ENCODE measurements at places on chromosomes 7 and 10.
A peak's percentile ranks its signal among the peaks of the same experiment; 100 is the strongest.

GRCh38 chr7:130887957-130888371 lies 154.0 kb upstream of the KLF14 start:
- DNase-seq, result no peak

GRCh38 chr10:112988839-112989406 lies 38.9 kb downstream of the TCF7L2 start:
- DNase-seq, result no peak

DNA sequence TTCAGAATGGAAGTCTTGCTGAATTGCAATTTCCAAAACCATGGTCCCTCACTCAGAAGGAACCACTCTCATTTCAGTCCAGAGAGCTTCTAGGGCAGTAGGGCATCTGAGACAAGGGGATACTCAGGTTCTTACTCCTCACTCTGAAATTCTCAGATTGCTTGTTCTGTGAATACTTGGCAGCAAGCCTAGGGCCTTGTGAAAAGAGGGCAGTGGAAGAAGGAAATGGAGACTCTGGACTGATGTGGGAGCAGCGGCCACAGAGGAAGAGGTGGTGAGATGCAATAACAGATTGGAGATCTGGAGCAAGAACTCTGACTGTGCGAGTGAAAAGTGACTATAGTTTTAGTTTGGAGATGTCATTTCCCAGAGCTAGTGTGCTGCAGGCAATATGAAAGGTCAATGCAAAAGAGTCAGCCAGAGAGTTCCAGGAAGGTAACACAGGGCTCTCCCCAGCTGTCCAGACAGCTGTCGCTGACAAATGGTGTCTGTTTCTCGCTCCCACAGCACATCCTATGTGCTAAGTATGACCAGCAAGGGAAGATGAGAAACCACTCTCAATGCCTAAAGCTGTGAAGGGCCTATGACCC lies 291.6 kb upstream of the KIAA1217 start:
- no peak for DNase-seq

GRCh38 chr10:31000071-31000782 lies 31.4 kb downstream of the ZNF438 start:
- no peak for DNase-seq

- DNase-seq, result no peak
Measured at GRCh38 chr10:32946108-32946507, 11.9 kb downstream of the ITGB1 start.

- no peak for DNase-seq
Measured at GRCh38 chr10:125936331-125936730, 40.0 kb downstream of the FANK1 start.

- no peak for DNase-seq
Measured at GRCh38 chr10:7956508-7956907, 98.0 kb upstream of the GATA3 start.

DNA sequence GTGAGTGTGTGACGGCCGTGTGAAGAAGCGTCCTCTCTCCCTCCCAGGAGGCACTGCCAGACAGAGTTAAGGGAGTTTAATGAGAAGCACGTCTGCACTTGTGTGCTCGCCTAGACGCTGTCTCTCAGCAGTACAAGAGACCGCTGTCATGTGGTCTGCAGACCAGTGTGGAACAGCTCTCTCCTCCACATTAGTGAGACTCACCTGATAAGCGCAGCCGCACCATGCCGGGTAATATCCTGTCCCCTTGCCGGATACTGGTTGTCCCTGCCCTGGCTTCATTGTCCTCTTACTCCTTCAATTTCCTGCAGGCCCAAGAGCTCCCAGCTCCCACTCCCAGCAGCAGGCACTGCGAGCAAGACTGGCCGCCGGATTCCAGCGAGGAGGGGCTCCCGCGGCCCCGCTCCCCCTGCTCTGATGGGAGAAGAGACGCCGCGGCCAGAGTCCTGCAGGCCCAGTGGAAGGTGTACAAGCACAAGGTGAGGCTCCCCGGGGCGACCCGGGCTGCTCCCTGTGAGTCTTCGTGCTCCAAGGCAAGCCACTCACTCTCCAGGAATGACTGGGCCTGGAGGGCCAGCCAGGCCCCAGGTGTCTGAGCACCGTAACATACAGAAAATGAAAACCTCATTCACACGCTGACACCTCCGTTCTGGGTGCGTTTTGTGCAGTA lies 33.5 kb upstream of the TTYH3 start:
- no peak for DNase-seq

DNA sequence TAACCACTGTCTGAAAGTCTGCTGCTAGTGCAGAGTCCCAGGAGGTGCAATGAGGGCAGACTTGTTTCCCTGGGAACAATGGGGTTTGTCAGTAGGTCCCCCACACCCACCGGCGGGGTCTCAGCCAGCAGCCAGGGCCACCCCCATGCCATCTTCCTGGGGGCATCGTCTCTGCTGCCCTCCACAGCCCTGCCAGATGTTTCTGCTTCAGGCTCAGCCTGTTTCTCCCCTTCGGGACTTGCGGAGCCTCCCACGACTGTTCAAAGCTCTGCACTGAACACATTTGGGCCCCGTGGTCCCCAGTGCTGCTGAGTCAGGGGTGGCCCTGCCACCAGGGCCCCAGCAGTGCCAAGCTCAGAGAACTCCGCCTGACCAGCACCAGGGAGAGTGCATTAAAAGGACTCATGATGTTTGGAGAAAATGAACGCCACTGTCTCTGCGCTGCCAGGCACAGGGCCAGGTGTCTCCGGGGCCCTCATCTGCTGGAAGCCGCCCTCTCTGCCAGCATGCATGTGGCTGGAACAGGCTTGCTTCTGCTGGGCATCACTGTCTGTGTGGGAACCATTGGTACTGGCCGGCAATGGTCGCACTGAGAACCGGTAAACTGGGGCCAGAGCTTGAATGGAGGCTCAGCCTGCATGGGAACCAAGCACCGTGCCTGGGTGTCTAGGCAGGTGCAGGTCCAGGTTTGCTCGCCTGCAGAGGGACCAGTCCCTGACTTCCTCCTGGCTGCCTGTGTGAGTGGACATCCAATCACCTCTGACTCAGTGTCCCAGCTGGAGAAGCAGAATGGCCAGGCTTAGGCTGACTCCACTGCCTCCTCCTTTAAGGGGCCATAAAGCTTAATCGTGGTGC lies 345.1 kb downstream of the GLRX3 start:
- DNase-seq, result no peak

DNA sequence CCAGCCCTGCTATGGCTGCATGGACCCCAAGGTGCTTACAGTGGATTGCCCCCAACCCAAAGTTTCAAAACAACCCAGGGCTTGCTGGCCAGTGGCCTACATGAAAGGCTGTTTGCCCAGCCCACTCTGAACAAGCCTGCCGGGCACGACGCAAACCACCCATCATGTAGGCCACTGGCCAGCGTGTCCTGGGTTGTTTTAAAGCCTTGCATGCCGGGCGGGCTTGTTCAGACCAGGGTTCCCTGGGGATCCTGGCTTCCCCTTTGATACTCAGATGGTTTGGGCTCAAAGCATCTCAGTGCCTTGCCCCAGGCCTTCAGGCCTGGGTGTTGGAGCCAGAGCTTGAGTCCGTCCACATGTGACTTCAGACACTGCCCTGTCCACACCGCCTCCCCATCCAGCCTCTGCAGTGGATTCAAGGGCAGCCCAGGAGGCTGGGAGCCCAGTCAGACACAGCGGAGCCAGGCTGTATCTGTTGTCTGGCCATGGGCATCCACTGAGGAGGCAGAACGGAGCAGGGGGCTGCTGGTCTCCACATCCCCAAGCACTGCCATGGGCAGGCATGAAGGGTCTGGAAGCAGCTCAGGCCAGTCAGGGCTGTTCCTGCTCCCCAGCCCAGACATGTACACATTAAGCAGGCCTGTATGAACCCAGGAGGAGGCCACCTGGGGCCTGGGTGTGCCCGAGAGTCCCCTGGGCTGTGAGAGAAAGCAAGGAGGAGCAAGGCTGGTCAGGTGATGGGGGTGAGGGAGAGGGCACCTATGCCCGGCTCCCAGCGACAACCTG lies 4.0 kb upstream of the ADIRF start:
- no peak for DNase-seq

DNA sequence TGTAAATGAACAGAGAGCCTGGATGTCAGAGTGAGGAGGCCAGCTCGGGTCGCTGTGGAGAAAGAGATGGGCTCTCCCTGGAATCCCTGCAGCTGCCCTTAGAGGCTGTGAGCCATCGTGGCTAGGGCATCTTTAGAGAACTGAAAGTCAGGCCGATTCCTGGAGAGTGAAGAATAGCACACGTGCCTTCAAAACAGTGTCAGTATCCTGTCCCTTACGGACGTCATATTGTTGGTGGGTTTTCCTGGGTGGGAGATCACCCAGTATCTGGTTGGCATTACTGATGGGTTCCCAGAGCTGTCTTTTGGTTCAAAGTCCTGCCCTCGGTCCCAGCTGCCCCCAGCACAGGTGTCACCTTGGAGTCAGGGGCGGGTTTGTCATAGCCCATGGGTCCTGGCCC lies 25.3 kb downstream of the IKZF1 start:
- no peak for DNase-seq

GRCh38 chr10:15491856-15492642 lies 121.0 kb upstream of the FAM171A1 start:
- DNase-seq, result no peak

DNA sequence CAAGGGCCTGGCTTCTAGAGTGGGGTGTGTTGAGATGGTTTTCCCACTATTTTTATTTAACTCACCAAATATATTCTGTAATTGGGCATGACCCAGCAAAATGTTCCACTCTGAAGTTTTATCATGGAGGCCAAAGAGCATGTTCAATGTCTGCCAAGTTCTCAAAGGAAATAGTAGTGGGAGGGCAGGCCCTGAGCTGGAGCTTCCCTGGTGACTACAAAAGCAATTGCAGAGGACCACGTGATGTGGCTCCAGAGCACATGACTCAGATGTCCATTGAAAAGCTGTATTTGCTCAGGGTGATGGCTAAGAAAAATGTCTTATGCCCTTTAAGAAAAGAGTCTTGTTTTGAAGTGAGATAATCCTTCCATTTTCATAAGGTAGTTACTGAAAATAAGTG lies 1024.8 kb downstream of the LRMDA start:
- no peak for DNase-seq

- DNase-seq, result no peak
Measured at GRCh38 chr10:121658611-121659010, 60.4 kb upstream of the FGFR2 start.

- no peak for DNase-seq
Measured at GRCh38 chr7:150814328-150815001, 13.9 kb downstream of the TMEM176A start.

DNA sequence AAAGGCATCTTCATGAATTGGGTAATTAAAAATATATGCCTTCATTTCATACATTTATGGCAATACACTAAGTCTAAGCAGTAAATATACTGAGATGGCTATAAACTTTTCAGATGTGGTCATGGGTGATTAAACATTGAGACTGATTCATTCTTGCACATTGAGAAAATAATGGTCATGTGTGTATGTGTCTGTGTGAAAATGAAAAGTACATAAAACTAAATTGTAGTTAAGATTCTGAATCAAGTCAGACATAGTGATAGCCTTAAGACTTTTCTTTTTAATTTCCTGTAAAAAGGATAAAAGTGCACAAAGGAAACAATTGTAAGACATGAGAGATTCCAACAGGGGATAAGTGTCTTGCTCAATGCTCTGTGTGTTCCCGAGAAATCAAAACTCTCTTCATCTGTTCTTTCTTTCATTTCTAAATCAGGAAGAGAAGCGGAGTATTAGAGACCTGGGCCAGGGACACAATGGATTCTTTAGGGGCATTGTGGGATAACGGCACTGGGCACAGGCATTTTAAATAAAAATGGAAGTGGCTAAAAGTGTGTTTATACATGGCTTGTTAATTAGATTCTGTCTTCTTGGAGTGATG lies 69.8 kb upstream of the AGR3 start:
- DNase-seq, result no peak

- DNase-seq, result peak; percentile 85
Measured at GRCh38 chr7:149624419-149625339, 127.1 kb upstream of the ZNF746 start.

DNA sequence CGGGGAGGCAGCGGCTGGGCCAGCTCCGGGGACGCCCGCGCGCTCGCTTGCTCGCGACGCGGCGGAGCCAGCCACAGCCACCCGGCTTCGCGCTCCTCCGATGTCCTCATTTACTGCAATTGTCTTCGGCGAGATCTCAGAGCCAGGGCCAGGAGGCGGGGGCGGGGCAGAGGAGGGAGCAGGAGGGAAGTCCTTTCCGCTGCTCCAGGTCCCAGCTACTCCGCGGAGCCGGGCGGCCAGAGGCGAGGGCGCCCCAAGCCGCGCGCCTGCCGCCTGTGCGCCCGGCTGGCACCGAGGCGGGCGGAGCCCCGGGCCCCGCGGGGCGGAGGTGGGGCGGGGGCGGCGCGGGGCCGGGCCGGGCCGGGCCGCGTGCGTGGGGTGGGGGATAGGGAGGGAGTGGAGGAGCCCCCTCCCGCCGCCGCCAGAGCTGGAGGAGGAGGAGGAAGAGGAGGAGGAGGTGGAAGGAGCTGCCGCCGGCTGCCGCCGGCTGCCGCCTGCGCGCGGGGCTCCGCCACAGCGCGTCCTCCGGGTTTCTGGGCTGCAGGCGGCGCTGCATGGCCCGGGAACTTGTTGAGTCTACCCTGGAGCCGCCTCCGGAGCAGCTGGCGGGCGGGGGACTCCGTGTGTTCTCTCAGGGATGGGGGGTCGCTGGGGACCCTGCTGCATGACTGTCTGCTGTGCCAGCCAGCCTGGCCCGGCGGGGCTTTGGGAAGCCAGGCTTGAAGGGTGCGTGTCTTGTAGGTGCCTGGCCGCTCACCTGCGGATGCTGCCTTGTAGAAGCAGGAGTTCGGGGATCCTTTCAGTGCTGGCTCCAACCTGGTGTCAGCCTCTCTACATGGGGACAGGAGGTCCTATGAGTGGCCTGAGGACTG lies at the start of gene INSYN2A:
INSYN2A (minus strand) TSS at position 310 of the 872 bp plus-strand sequence. CDS start 20,196 bp downstream, outside the sequence.
- DNase-seq, result peak; percentile 51

DNA sequence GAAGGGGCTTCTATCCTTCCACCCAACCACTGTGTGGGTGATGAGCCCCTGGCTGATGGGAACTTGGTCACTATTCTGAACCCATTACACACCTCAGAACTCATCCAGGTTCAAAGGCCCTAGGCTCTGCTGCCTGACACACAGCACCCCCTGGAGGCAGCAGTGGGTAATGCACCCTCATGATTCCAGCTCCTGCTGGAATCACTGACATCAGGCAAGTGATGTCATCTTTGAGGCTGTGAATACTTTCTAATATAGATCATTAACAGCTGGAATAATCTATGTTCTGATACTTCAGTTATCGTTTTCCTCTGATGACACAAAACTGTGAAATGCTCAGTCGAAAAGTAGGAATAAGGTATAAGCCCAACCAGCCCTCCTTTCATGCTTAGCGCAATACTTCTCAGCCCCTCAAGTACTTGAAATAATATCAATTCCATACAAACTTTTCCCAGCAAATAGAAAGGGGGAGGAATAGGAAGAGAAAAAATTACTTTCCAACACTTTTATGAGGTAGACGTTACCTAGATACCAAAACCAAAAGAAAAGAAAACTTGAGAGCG lies 7.5 kb upstream of the RBP3 start:
- DNase-seq, result peak; percentile 29

DNA sequence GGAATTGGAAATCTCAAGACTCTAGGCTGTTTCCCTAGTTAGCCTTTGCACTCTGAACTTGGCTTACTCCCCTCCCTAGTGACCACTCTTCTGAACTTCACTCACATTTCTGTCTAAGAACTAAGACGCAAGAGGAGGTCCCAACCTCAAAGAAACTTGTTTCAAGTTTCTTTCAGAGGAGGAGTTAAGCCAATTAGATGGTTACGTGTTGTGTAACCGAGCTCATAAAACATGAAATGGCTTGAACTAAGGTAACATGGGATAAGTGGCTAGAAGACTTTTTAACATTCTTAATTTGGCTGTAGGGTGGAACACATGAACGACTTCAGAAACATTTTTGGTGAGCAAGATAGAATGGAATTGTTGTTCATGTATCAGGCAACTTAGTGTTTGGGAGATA lies 39.5 kb upstream of the SEC61G start:
- no peak for DNase-seq
